ENCODE measurements at places on chromosomes 12 and 14.

DNA sequence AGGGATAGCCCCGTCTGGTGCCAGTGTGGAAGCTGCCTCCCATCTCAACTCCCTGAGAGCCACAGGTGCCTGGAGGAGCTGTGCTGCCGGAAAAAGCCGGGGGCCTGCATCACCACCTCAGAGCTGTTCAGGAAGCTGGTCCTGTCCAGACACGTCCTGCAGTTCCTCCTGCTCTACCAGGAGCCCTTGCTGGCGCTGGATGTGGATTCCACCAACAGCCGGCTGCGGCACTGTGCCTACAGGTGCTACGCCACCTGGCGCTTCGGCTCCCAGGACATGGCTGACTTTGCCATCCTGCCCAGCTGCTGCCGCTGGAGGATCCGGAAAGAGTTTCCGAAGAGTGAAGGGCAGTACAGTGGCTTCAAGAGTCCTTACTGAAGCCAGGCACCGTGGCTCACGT, 25.5 kb upstream of the P2RX4 start:
- DNase-seq, result no peak

GRCh38 chr12:118325081-118325480, 47.6 kb downstream of the TAOK3 start:
- no peak for DNase-seq

- DNase-seq, result no peak
Measured at GRCh38 chr12:52280319-52280795, 5.9 kb downstream of the KRT86 start.

DNA sequence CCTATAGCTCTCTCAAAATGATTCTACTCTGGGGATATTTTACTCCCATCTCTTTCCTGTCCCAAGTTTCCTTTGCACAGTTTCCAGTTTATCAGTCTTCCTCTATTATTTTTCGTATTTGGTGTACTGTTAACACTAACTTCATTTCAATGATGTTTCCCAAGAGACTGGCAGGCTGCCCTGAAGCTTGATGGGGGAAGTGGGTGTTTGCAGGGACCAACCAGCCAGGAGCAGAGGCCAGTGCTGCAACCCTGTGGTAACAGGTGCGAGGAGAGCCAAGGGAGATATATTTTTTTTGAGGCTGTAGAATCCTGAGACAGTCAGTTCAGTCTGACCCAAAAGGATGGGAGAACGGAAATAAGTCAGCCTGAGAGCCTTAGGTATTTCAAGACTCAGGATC, 11.8 kb upstream of the CEBPE start:
- DNase-seq, result no peak

DNA sequence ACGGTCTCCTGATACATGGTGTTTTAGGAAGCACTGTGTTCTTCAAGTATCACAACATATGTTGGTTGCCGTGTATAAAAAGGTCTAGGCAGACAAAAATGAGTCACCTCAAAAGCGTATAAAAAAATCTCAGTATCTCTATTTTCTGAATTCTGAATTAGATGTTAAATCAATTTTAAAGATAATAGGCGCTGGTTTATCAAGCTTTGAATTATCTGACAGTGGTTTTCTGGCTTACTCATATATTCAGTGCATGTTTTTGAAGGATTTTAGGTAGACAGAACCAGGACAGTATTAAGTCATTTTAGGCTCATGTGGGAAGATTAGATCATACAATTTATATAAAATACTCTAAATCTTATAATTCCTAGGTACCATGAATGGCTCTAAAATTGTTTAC, 110.8 kb downstream of the TMTC2 start:
- DNase-seq, result no peak

DNA sequence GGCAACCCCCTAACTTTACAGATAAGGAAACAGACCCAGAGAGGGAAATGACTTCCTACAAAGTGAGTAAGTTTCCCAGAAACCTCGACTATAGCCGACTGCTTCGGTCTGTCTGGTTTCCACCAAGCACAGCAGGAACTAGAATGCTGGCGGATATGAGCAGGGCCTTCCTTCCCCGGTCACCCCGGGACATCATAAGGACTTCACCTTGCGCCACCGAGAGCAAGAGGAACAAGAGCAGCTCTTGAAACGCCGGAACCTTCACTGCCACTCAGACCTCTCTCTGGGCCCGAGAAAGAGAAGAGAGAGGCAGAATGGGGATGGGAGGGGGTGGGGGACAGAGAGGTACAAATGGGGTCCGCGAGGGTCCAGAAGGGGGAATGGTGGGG, 29.4 kb upstream of the GPR68 start:
- DNase-seq, result no peak

- DNase-seq, result no peak
Measured at GRCh38 chr12:132216354-132216987, 72.2 kb downstream of the NOC4L start.

- no peak for DNase-seq
Measured at GRCh38 chr14:95445161-95445560, 71.3 kb downstream of the SYNE3 start.

All from NCI-H187 treated with DMSO at 0.1 percent for 48 hours (cell line).